ENCODE measurements at places on chromosomes 6 and 20.

DNA sequence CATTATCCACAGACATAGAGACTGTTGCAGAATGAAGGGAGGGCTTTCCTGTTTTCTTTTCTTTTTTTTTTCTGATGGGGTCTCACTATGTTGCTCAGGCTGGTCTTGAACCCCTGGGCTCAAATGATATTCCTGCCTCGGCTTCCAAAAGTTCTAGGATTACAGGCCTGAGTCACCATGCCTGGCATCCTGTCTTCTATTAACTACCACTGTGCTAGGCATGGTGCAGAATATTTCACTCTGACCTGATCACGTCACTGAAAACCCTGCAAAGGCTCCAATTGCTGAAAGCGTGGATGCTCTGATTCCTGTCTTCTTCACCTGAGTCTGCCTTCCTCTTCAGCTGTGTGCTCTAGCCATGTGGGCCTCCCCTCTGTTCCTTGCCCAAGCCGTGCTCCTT is 8.5 kb upstream of the DNMT3B start:
- DNase-seq: no peak

DNA sequence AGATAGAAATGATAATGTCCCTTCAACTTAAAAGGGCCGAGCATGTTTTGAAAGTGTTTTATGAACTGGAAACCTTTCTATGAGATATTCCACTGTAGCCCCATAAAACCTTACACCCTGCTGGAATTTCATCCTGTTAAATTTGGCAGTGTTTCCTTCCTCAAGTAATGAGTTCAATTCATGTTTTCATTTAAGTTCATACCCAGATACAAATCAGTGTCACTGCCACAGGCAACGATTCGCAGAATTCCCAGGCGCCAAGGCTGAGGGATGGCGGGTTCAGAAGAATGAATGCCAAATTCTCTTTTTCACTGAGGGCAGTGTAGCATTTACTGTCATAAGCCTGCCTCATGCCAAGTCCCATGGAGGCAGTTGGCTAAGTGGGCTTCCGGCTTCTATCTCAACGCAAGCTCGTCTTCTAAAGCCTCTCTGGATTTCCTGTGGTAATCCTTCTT is 511.8 kb upstream of the ID4 start:
- DNase-seq: no peak

GRCh38 chr6:100134703-100135102 is 140.7 kb upstream of the MCHR2 start:
- DNase-seq: no peak

- DNase-seq: no peak
Observed at GRCh38 chr6:42987533-42988451, 3.4 kb downstream of the PPP2R5D start.

GRCh38 chr6:26183237-26183580 is 96.0 kb downstream of the HFE start:
- no peak for DNase-seq

DNA sequence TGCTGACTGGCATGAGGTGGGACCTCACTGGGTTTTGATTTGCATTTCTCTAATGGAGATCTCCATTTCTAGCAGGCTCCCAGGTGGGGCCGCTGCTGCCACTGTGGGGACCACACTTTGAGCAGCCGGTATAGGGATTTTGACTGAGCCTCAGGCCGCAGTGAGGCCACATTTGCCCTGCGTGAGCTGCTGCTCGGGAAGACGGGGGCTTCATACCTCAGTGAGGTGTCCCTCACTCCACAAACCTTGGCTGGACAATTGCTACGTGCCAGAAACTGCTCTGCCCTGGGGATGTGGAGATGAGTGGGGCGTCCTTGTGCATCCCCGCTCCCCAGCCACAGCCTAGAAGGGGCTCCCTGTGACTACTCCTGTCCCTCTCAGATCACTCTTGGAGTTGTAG is 134.3 kb downstream of the ANKRD60 start:
- no peak for DNase-seq

DNA sequence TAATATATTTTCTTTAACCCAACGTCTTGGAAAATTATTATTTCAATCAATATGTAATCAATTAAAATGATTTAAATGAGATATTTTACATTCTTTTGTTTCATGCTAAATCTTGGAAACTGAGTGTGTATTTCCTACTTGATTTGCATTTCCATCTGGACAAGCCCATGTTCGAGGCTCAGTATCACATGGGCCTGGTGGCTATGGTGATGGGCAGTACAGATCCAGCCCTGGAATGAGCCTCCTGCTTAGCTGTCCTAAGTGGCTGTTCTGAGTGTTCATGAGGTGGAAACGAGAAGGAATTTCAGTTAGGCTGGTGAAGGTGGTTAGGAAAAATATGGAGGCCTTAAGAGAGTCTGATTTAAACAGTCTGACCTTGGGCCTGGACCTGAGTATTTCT is 73.0 kb upstream of the ATXN1 start:
- DNase-seq: no peak
